ENCODE measurements at places on chromosomes 12 and 14.

- no peak for DNase-seq
These were observed 27.2 kb upstream of the AP4S1 start for GRCh38 chr14:30998100-30998706.

- no peak for DNase-seq
These were observed 260.7 kb downstream of the SSPN start for GRCh38 chr12:26455936-26456574.

DNA sequence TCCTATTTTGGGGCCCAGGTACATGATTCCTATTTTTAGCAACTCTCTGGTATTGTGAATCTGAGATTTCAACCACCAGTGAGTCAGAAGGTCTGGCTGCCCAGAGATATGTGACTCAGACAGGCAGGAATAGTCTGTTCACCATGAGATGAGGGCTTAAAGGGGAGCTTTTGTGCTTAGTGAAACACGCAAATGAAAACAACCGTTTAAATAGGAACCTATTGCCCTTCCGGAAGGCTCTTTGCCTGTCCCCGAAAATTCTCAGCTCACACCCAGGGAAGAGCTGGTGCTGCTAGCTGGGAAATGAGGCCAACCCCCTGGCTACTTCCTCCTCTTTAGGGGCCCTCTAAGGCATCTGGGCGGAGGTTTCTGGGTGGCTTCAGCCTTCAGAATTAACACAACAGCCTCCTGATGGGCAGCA lies 283.6 kb downstream of the CACNA1C start:
- no peak for DNase-seq

GRCh38 chr12:6858799-6859198 lies 6.8 kb downstream of the USP5 start:
- DNase-seq, result no peak

DNA sequence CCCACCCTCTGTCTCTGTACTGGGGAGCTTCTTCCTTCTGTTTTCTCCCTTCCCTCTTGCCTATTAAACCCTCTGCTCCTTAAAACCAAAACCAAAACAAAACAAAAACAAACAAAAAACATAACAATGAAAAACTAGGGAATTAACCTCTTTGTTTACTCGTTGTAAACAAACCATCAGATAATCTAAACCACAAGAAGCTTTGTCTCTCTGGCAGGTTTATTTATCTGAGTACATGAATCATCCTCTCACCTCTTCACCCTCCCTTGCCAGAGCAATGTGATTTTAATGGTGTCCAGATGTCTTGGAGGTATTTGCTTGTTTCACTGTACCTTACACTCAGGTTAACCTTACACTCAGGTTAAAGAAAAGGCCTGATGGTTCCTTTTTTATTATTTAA lies 66.1 kb downstream of the DYRK2 start:
- no peak for DNase-seq

DNA sequence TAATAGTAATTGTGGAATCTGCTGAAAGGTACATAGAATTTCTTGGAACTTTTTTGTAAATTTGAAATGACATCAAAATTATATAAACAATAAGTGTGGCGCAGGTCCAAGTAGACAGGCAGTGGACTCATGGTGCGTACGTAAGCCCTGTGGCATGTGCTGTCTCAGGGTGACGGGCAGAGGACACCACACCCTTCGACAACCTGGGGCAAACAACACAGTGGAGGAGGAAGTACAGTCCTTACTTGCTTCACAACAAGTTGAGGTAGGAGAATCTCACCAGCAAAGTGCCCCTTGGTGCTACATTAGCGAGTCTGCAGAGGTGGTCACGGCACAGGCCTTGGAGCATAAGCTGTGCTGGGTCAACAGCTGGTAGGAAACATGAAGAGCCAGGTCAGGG lies 180.9 kb downstream of the AEBP2 start:
- no peak for DNase-seq

- DNase-seq, result no peak
These were observed 4.1 kb upstream of the RHOJ start for GRCh38 chr14:63200035-63200740.

DNA sequence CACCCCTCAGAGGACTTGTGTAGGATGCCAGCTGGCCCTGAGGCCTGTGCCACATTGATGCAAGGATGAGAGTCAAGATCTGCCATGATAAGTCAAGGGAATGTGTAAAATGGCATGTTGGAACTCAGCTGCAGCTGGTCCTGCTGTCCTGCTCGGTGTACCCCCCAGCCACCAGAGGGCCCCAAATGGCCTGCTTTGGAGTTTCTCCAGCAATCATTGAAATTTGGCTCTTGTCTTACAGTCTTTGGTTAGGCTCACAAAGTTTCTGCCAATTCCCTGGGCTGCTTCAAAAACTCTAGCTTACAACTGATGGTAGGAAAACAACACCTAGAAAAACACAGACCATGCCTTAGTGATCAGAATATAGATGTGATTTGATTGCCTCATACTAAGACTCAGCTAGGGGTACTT lies 76.8 kb downstream of the HSD17B6 start:
- DNase-seq, result no peak
